ENCODE measurements at places on chromosomes 6 and 20. TPM values are rescaled to one million over a fixed set of nuclear protein-coding genes. Genes with fewer than 3 reads are reported as not detected.
A peak's percentile ranks its signal among the peaks of the same experiment; 100 is the strongest.

Gene PAK5
- 1.8 TPM for total RNA-seq

GRCh38 chr6:138891255-138891986 is 95.5 kb downstream of the ECT2L start:
- no peak for DNase-seq

- peak; percentile 56 for DNase-seq
Measured at GRCh38 chr6:166005944-166006899, 161.4 kb downstream of the TBXT start.

Gene TGM3
- total RNA-seq = 0.43 TPM

Gene PABPC1L
- total RNA-seq = 75.0 TPM

Gene FNDC11
- total RNA-seq = 1.5 TPM

GRCh38 chr6:73722318-73723060 is 26.5 kb downstream of the CD109 start:
- DNase-seq = no peak

DNA sequence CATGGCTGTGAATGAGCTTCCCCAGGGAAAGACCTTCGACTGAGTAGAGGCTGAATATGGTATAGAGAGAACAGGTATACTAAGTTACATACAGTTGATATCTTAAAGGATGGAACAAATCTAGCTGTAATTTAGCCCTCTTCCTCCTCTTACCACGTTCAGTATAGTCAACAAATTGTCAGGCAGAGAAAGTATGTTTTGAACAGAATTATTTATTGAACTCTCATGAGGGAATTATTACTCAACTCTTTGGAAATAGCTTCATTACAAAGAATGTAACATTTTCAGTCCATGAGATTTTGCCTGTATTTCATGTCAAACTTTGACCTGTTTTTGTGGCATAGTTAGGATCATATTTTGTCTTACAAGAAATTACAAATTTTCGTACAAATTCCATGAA is 63.0 kb downstream of the SH3BGRL2 start:
- no peak for DNase-seq

DNA sequence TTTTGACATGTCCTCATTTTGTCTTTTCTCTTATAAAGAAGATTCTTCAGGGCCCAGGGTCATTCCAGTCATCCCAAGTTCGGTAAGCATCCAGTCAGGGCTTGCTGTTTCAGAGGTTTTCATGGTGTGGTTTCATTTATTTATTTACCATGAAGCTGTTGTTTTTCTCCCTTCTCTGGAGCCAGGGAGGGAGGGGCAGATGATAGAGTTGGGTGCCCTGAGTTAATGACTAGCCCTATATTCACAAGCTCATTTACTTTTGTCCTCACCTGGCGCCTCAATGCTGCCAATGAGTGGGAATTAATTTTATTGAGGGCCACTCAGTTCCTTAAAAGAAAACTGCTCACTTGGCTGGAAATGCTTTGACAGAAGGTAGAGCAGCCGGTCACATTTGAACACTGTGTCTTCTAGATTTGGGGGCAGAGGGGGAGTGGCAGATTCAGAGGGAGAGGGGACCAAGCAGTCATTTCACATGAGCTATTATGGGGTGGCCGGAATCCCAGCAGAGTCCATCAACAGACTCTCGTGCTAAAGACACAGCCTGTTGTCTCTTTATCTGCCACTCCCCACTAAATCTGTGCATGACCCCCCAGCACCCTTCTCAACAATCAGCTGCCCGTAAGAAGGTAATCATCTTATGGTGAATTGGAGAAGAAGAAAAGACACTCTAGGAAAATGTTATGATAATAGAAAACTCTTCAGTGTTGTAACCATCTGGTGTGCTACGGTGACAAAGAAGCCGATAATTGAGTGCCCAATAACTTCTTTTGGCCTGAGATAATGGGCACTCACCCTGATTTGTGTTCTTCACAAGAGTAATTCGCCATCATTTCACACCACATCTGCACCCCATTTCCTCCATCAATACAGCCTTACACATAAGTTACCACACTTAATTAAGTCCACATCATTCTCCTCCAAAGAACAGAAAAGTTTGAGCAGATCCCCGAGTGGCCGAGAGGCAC is 573.5 kb upstream of the JAG1 start:
- DNase-seq = no peak

Gene BPIFB4
- not detected for total RNA-seq

DNA sequence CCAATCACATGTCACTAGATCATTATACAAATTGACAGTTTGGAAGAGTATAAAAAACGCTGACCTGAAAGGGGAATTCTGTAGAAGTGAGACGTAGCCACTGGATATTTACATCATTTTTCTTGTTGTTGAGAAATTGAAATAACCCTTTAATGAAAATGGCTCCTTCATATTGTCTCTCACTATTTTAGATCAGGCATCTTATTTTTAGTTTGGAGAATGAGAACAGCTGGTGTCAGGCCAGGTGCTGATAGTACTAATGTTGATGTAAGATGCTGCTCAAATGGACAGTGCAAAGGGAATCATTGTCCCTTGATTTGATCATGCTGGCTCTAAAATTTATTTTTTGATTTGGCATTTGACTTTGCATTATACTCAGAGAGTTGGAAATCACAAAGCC is 17.4 kb downstream of the NKAIN2 start:
- no peak for DNase-seq

- DNase-seq = no peak
Measured at GRCh38 chr6:107314531-107314939, 144.8 kb downstream of the PDSS2 start.

Gene SAPCD1
- 25.1 TPM for total RNA-seq

- DNase-seq = no peak
Measured at GRCh38 chr6:27892649-27893058, 19.5 kb downstream of the OR2B2 start.

DNA sequence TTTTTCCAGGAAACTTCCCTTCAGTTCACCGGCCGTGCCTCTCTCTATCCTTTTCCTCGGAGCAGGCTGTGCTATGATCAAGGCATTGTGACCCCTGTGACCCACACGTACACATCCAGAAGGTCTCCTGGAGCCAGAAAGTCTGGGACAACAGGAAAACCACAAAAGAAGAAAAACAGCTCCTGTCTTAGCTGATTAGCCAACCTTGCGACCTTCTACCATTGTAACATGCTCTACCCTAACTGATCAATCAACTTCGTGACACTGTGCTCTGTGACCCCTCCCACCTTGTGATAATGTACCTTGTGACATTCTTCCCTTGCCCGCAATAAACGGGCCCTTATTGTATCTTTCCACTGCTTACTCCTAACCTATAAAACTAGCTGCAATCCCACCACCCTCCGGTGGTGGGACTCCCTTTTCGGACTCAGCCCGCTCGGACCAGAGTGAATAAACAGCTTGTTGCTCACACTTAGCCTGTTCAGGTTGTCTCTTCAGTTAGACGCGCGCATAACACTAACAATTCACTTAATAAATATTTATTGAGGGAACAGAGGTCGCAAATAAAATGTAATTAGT is 24.2 kb downstream of the ZNF311 start:
- peak; percentile 68 for DNase-seq

GRCh38 chr6:170476360-170476759 is 76.7 kb downstream of the PSMB1 start:
- DNase-seq = no peak

Gene BPI
- not detected for total RNA-seq

DNA sequence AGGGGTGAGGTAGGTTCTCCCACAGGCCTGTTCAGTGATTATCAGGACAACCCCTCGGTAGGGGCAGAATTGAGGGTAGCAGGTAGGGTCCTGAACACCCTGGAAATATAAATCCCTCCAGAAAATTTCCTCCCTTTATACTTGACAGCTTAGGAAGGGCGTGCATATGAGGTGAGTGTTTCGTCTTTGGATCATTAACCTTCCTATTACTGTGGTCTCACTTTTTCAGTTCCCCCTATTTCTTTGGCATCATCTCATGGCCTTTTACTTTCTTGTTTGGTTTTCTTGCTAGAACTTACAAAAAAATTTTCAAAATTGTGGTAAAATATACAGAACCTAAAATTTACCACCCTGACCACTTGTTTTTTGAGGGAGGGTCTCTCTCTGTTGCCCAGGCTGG is 18.7 kb upstream of the EPB41L1 start:
- no peak for DNase-seq

DNA sequence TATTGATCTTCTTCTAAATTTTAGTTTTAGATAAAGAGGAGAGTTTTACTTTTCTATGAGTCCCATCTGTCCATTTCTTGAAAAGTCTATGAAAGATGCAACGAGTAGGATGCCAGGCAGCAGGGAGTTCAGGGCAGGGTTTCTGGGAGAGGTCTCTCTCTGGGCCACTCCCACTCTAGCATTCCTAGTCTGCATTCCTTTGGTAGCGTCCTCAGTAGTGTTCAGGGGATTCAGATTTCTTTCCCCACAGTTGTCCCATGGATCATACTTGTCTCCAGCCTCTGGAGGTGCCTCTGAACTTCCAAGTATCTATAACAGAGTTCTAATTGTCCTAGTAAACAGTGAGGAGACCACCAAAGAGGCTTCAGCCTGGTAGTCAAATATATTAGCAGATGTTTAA is 225.3 kb downstream of the RIMS1 start:
- DNase-seq = no peak

- DNase-seq = no peak
Measured at GRCh38 chr20:48725555-48725991, 102.2 kb downstream of the PREX1 start.

Data from neural crest cell (in vitro differentiated cells).